Camera-type eye (tissue), 1 donor: ENCODE measurements at places on chromosomes 7 and 10. TPM values are rescaled to one million over a fixed set of nuclear protein-coding genes. Genes with fewer than 3 reads are reported as not detected.

H2AZ2 gene
- 221 TPM for total RNA-seq

ADCYAP1R1 gene
- 8.5 TPM for total RNA-seq

PEX1 gene
- 53.4 TPM for total RNA-seq

CPVL gene
- 7.9 TPM for total RNA-seq

TEX47 gene
- total RNA-seq: not detected

KAT6B gene
- 136 TPM for total RNA-seq

GPC2 gene
- total RNA-seq: 28.8 TPM

FOXP2 gene
- total RNA-seq: 109 TPM

OR2A42 gene
- total RNA-seq: 0.16 TPM

MYPN gene
- 7.0 TPM for total RNA-seq

EPHB4 gene
- total RNA-seq: 53.1 TPM

PTPN20 gene
- 10.0 TPM for total RNA-seq

TRIM4 gene
- total RNA-seq: 38.9 TPM
